Stimulated activated CD4-positive, alpha-beta T cell treated with anti-CD3 and anti-CD28 coated beads, Interleukin-1b, Interleukin-23, amount 100 ng/mL, for 1 hour (primary cell): ENCODE measurements at places on chromosomes 12 and 14.

DNA sequence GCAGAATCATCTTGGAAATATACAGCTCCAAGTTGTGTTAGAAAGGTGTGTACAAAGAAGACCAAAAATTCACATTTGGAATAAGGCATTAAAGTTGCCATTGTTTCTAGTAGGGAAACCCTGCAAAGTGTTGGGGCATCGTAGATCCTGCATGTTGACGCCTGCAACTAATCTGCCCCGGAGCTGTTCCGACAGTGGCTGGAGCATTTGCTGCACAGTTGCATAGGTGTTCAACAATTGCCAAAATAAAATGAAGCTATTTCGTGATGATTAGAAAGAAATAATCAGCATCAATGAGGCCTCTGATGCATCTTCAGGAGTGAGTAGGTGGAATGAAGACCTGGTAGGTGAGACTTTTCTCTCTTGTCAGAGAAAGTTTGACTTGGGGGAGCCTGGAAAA is 47.3 kb downstream of the DAD1 start:
- DNase-seq, result no peak

- no peak for DNase-seq
These were observed 53.1 kb downstream of the RHOJ start for GRCh38 chr14:63257299-63257698.

DNA sequence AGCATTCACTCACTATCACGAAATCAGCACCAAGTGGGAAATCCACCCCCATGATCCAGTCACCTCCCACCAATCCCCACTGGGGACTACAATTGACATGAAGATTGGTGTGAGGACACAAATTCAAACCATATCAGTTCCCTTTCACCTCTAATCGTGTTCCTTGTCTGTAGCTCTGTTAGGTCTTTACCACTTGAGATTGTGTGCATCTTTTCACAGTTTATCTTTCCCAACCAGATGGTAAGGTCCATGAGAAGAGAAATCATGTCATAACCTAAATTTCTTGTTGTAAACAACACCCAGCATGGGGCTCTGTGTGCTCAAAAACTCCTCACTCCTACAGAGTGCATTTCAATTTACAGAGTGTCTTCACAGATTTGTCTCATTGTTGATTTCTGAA is 27.1 kb upstream of the PCED1B start:
- DNase-seq, result no peak

- DNase-seq, result no peak
These were observed 12.1 kb upstream of the PRR4 start for GRCh38 chr12:10861366-10861765.

GRCh38 chr12:11719678-11720099 is 70.2 kb downstream of the ETV6 start:
- DNase-seq, result no peak

- DNase-seq, result no peak
These were observed 17.6 kb upstream of the GPR68 start for GRCh38 chr14:91261986-91262549.

- no peak for DNase-seq
These were observed 20.1 kb upstream of the PAWR start for GRCh38 chr12:79710707-79711483.

DNA sequence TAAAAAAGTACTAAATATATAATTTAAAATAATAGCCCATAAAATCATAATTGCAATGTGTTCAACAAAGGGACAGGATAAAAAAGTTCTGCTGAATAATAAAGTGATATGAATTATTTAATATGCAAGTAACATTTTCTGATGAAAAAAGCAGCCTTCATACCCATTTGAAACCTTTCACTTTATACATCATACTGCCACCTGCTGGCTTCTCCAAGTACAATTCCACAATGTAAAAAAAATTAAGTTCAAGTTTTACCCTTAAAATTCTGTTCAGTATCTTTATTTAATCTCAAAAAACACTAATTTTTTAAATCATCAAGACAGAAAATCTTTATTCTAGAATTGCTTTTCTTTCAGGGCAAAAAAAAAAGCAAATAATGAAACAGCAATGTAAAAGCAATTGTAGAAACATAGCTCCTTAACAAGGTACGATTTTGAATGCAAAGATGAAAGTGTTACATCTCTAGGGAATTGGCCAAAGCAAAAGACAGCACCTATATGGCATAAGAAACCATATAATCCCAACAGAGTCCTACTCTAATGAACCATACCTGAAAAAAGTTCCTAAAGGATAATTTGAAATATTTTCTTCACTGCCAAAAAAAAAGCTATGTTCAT is 15.0 kb downstream of the MDM1 start:
- no peak for DNase-seq

DNA sequence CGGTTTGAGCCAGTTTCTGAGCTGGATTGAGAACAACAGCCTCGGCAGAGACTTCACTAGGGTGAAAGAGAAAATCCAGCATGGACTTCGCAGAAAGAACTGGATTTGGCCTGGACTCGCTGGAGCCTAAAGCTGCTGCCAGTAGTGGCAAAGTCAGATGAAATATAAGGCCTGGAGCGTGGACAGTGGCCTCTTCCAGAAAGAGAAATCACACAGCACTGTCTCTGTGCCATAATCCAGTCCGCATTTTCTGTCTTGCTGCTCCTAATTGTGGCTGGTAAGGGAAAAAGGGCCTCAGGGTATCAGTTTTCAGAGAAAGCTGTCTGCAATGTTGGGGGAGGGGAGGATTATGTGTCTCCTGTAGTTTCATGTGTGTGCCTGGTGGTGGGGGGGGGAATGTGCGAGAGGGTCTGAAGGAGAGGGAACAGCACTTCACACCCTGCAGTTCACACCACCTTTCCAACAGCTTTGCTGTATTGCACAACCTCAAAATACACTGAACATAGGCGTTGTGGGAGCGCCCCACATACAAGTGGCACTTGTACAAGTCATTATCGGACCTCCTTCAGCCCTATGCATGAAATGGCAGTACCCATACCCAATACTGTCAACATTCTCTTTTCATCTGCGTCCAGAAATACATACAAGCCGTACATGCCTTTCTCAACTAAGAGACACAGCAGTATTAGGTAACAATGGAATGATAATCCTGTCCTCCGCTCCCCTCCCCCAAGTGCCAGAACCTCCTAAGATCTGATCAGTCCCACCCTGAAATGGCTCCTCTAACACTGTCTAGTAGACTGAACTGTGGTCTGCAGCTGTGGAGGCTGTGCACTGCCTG is 107.5 kb upstream of the ATF7IP start:
- DNase-seq, result peak; percentile 51

DNA sequence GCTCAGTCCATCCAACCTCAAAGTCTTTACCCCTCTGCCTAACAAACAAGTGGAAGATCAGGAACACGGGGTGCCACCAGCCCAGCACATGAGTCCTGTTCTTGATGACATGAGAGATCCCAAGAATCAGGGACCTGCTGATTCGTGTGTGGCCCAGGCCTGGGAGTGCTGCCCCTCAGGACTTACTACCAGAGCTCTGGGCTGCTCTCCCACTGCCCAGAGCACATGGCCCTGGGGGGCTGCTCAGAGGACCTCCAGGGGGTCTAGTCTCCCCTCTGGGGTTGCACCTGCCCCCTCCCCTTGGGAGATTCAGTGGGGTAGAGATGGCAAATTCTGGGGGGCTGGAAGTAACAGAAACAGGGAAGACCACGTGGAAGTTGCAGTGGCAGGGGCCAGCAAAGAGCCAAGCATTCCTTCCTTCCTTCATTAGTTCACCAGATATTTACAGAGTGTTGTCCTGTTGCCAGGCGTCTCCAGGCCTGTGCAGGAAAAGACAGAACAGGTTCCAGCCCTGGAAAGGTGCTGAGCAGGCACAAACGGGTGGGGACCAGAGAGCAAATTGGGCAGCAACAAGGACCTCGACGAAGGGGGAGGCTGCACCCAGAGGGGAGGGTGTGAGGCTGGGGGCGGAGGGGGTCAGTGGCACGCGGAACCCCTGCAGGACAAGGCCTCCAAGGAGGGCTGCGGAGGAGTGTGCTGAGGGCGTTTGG is 45.1 kb upstream of the MEG3 start:
- DNase-seq, result no peak

DNA sequence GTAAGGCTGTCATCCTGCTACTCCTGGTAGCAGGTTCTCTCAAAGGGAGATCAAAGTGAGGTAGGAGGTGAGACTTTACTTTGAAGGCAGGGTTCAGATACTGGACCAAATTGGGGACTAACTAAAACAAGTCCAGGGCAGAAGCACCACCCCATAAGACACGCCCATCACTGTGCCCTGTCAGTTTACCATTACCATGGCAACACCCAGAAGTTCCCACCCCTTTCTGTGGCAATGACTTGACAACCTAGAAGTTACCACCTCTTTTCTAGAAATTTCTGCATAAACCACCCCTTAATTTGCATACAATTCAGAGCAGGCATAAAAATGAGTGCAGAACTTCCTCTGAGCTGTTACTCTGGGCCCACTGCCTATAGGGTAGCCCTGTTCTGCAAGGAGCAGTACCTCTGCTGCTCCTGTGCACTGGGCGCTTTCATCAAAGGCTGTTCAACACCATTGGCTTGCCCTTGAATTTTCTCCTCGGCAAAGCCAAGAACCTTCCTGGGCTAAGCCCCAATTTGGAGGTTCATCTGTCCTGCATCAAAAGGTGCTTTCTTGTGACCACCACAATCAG is 64.8 kb upstream of the MAX start:
- no peak for DNase-seq

DNA sequence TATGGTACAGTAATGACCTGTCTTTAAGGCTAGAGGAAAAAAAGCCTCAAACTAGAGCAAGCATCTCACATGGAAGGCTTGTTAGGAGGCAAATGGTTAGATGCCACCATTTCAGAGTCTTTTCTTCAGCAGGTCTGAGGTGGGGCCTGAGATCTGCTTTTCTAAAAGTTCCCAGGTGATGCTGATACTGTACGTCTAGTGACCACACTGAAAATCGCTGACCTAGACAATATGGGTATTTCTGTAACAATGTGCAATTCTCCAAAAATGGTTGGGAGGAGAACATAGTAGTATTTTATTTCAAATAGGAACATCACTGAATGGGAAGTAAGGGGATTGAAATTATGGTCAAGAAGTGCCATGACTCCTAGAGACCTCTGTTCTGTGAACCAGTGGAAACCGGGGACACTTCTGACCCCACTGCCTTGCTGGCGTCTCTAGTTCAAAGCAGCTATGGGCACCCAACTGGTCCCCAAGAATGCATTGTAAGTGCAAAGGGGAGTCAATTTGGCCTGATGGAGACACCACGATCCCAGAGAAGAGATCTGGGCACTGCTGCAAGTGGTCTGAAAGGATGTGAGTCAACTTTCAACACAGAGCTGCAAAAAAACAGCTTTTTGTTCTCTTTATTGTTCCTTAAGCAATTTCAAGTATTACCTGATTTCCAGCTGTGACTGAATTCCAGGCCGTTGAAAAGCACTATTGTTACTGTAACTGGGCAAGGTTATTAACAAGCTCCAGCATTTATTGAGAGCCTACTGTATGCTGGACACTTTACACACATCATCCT is 54.4 kb upstream of the PLEKHG7 start:
- no peak for DNase-seq

- DNase-seq, result no peak
These were observed 29.0 kb downstream of the ACTN1 start for GRCh38 chr14:68950111-68950510.

GRCh38 chr12:132638541-132639408 is 20.2 kb downstream of the P2RX2 start:
- DNase-seq, result no peak

DNA sequence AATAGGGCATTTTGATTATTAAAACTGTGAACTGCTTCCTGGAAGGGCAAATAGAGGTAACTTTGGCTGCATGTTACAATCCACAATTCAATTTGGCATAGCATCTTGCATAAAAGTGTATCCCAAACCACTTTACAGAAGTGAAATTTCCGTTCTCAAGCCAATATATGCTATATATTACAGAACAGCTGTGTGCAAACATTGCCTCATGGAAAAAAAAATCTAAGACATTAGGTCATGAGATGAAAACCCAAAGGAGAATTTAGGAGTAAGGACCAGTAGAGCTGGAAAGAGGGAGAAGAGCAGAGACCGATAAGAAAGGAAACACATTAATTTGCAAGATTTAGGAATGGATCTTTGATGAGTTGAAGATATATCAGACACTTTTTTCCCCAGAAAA is 239.2 kb downstream of the PAX9 start:
- DNase-seq, result no peak

GRCh38 chr14:74979442-74980397 is 23.0 kb upstream of the EIF2B2 start:
- DNase-seq, result no peak

DNA sequence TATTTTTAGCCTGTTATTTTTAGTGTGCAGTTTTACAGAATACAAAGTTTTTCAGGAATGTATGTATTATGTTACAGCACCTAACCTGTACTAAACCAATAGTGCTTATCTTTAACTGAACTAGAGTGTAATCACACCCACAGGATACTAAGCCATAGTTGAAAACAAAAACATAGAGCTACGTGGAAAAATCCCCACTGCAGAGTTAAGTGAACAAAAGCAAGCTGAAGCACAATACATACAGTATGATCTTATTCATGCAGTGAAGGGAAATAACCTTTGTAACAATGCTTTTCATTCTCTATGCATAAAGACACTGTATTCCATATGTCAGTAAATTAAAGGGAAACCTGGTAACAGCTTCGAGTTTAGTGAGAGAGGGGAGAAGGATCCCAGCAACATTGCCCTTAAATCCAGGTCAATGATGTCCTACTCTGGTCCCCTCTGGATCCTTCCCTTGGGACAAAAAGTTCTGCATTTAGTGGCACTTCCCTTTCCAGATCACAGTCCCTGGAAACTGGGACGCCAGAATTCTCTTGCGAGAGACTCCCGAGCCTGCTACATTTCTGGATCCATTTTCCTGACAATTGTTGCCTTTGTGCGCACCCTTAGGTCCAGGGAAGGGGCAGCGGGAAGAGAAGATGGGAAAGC is 121.3 kb upstream of the CCND2 start:
- DNase-seq, result no peak

DNA sequence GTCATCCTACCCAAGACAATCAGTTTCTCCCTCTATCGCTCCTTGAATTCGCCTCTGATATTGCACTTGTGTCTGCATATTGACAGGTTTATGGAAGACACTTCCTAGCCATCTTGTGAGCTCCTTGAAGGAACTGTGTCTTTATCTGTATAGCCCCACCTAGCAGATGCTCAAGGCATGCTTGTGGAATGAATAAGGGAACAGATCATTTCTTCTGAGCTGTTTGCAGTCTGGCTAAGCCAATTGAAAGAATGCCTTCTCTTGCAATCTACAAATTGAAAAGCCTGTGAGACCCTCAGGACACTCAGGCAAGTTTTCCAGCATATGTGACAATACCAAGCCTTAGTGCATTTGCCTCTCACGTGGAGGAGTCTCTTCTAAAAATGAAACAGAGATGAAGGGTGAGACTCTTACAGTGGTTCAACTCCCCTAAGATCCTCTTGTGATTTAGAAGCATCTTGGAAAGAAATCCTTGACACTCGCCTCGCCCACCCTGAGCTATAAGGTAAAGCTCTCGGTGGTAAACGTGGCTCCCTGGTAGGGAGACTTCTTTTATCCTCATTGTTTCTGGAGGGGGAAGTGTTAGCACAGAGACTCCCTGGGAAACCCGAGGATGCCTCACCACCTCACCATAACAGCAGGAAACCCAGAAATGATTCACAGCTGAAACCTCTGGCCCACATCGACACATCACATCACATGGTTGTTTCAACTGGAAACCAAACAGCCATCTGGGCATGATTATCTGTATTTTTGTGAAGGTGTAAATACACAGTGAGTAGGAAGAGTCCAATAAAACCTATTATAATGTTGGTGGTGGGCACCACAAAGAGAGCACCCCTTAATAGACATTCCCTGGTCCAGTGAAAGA is 112.3 kb upstream of the BCL2L14 start:
- no peak for DNase-seq
